ENCODE measurements at places on chromosomes 3 and 15. TPM values are rescaled to one million over a fixed set of nuclear protein-coding genes. Genes with fewer than 3 reads are reported as not detected.

The C3orf52 gene
- polyA plus RNA-seq: 2.2 TPM

The TTLL13 gene
- polyA plus RNA-seq: 1.9 TPM

The C3orf49 gene
- not detected for polyA plus RNA-seq

The DZIP1L gene
- 7.3 TPM for polyA plus RNA-seq
